ENCODE measurements at places on chromosomes 4 and X.
A peak's percentile ranks its signal among the peaks of the same experiment; 100 is the strongest.

- DNase-seq = no peak
These were observed 12.9 kb downstream of the SHROOM4 start for GRCh38 chrX:50801135-50801534.

DNA sequence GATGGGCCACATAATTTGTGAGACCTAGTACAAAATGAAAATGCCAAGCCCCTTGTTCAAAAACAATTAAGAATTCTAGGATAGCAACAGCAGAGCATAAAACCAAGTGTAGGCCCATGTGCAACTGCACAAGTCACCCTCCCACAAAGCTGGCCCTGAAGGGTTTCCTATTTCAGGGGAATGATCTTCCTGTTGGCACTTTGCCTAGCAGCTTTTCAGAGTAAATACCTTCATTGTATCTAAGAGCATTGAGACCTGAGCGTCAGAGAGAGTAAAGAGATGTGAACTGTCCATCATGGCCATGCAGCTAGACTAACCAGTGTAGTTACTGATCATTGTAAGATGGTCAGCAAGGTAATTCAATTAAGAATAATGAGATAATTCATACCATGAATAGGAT, 113.6 kb downstream of the CNKSR2 start:
- DNase-seq = no peak

DNA sequence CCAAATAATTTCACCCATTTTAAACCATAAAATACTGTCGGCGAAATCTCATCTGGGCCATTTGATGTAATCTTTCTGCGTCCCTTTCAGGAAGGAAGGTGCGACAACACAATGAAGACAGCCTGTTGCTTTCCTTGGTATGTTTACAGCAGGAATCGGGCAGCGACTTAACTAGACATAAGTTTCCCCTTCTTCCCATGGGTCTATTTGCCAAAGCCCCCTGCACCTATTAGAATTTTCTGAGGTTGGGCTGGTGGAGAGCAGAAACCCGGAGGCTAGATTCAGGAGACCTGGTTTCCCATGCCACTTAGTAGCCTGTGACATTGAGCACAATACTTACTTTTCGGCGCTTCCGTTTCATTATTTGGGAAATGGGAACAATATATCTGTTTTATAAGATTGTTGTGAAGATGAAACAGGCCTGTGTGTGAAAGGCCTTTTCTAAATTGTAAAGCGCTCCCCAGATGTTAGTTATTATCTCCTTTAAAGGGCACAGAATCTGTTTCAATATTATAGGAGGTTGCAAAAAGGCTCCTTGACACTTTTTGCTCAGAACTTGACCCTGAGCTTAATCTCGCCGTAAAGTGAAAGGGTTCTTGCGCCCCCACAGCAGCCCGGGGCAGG, 552 bp upstream of the AFF1 start:
- peak; percentile 45 for DNase-seq

DNA sequence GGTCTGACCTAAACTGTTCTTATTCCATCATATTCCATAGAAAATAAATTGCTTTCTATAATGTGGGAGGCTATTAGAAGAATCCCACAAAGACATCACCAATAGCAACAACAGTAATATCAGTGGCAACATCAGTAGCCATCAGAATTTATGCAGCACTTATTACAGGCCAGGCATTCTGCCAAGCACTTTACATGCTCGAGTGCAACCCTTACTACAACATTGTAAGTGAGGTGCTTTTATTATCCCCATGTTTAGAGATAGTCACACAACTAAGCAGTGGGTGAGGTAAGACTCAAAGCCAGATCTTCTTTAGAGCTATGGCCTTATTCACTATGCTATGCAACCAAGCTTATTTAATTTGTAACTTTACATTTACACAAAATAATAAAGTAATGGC, 317.1 kb upstream of the BMP3 start:
- no peak for DNase-seq

DNA sequence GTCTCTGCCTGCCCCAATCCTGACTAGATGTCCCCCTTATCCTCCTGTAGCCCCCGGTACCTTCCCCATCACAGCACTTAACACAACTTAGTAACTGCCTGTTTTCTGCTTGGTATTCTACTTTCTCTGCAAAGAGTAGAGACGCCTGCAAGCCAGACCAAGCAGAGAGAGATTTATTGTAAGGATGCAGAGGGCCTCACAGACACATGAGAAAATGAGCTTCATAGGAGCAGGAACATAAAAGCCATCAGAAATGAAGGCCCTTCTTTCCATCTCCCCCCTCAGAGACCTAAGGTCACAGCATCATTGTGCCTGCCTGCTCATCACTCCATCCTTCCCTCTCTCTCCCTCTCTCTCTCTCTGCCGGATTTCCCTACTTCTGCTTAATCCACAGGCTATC, 305.7 kb upstream of the NOCT start:
- DNase-seq = no peak

- no peak for DNase-seq
These were observed 389.3 kb upstream of the EPHA5 start for GRCh38 chr4:66059556-66059955.

DNA sequence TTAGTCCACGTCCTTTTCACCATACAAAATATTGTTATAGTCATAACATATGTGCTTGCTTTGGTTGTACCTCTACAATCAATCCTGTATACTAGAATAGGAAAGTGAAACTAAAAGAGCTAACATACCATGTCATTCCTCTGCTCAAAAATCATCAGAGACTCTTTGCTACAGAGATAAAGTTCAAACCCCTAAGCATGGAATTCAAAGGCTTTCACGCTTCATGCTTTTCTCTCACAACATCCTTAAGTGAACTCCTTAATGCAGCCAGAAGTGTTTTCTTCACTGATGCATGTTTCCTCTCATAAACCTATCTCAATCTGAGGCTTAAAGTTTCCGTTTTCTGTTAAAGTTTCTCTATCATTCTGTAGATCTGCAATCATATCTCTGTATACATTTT, 744.6 kb upstream of the IGFBP7 start:
- no peak for DNase-seq

DNA sequence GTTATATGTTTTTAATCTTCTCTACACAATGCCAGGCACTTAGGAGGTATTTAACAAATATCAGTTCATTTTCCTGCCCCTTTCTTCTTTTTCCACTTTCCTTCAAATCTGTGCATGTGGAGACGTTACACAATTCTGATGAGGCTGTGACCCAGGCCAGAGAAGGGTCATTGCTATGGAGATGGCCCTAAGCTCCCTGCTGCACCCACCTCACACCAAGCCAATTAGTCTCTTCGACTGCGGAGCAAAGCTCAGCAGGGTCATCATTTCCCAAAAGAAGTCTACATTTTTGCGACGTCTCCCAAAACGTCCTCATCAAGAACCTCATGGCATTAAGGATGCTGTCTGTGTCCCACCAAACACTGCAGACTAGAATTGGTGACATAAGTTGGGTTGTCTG, 28.9 kb upstream of the VEGFD start:
- no peak for DNase-seq

- no peak for DNase-seq
These were observed 91.6 kb upstream of the LIMCH1 start for GRCh38 chr4:41446391-41446790.

DNA sequence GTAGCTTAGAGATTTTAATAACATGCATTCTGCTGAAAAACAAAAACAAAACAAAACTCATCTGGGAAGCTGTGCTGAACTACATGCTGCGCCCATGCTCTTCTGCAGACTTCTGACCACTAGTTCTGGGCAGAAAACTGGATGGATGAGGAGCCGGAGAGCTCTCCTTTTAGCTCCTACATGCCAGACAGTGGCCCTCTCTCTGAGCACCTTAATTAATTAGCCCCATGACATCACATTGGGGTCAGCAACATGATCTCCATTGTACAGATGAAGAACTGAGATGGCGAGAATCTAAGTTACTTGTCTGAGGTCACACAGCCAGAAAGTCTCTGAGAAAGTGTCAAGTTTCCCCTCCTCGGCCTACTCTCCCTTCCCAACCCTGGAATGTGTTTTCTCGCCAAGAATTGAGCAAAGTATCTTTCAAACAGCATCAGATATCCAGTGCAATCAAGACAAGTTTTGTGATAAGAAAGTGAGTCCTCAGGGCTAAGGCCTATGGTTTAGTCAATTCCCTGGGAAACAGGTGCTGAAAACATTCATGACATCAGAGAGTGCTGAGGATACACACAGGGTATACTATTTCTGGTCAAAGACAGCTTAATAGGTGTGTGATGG, 21.6 kb downstream of the SCD5 start:
- DNase-seq = no peak

DNA sequence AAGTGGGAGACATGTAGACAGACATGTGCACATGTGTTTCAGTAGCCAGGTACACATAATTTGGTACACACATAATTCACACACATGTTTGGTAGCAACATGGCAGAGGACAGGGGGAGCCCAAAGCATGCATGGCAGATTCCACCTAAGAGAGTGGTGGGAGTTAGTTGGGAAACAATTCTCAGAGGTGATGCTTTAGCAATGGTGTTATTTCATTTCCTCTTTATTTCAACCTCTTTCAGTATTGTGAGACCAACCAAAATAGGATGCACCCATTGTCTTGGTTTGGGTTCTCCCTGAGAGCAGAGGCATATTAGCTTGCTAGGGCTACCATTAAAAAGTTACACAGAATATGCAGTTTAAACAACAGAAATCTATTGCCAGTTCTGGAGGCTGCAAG, 92.2 kb upstream of the ANXA3 start:
- no peak for DNase-seq

DNA sequence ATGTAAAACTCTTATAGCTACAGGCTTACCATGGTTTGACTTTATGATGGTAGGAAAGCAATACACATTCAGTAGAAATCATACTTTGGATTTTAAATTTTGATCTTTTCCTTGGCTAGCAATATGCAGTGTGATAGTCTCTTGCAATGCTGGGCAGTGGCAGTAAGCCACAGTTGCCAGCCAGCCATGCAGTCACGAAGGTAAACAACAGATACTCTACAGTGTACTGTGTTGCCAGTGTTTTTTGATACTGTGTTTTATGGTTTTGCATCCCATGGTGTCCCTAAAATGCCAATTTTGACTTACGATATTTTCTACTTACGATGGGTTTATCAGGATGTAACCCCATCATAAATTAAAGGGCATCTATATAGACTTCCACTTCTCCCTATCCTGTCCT, 24.8 kb upstream of the KLF3 start:
- no peak for DNase-seq

DNA sequence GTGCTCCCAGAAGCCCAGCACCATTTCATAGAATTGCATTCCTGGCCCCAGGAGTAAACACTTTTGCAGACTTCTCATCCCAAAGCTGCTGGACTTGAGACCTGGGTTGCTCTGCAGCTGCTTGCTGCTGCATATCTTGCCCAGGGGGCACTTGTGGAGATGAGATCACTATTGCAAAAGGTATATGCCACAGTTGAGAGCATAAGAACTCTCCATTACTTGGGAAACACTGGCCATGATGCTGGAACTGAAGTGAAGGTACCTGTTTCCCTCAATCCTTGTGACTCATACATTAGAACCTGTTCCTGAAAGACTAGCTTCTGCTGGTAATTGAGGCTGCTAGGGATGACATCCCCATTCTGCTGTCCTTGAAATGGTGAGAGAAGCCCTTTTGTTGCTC, 43.1 kb upstream of the WDR1 start:
- DNase-seq = no peak

DNA sequence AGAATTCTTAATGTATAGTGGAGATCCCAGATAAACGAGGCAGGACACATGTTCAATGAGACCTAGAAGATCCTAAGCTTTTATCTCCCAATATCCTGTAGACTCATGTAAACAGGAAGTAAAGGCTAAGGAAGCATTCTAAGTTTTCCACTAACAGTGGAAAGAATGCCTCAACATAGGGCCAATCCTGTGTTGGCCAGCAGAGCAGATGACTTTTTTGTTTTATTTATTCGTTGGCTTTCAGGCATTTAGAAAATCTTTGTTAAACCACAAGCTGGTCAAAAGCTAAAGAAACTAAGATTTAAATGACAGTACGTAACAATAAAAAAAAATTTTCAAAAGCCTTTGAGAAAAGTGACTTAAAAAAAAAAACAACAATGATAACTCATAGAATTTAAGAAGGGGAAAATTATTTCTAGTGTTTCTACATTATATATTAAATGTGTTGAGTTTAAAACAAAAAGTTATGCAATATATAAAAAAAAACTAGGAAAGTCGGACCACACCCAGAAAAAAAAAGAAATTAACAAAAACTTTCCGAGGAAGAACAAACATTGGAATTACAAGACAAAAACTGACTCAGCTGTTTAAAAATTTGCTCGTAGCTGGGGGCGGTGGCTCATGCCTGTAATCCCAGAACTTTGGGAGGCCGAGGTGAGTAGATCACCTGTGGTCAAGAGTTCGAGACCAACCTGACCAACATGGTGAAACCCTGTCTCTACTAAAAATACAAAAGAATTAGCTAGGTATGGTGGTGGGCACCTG, 759.3 kb downstream of the FSTL5 start:
- no peak for DNase-seq

DNA sequence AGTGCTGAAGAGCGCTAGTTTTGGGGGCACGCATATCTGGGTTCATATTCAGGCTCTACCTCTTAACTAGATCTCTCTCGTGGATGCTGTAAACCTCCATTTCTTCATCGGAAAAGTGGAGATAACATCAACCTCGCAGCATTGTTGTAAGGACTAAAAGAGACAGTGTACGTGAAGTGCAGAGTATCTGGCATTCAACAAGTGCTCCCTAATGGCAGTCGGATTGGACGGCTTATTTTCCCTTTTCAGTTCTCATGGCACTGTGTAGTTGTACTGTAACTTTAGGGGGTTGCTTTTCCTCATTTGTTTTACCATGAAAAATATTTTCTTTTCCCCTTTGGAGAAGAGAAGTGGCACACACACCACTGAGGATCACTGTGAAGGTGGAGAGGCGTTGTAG, 51.4 kb upstream of the ESX1 start:
- no peak for DNase-seq

DNA sequence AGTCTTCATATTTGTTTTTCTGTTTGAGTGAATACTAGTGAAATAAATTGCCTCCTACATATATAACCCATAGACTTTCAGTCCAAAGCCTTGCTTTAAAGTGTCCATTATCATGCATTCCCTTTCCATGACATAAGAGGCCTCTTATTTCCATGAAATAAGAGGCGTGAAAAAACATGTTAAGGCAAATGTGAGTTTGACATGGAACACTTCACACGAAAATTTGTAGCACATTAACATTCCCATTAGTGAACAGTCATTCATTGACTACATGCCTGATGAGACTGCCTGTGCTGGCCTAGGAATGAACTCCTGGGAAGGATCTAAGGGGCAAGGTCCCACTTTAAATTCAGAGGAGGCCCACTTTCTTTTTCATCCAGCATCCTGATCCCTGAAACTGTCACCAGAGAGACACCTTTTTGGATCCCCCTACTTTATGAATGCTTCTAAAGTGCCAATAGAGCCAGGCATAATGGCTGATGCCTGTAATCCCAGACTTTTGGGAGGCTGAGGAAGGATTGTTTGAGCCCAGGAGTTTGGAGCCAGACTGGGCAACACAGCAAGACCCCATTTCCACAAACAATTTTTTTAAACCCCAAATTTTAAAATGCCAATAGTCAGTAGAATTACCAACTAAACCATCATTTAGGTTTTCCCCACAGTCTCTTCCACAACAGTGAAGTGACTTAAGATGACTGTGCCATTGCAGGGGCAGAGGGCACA, 6.7 kb downstream of the RTL8B start:
- no peak for DNase-seq

- no peak for DNase-seq
These were observed 62.0 kb upstream of the GPRIN3 start for GRCh38 chr4:89369581-89369980.

GRCh38 chr4:138961129-138961528, 54.5 kb upstream of the NOCT start:
- no peak for DNase-seq
